ENCODE measurements at places on chromosomes 6 and 20.
A peak's percentile ranks its signal among the peaks of the same experiment; 100 is the strongest.

DNA sequence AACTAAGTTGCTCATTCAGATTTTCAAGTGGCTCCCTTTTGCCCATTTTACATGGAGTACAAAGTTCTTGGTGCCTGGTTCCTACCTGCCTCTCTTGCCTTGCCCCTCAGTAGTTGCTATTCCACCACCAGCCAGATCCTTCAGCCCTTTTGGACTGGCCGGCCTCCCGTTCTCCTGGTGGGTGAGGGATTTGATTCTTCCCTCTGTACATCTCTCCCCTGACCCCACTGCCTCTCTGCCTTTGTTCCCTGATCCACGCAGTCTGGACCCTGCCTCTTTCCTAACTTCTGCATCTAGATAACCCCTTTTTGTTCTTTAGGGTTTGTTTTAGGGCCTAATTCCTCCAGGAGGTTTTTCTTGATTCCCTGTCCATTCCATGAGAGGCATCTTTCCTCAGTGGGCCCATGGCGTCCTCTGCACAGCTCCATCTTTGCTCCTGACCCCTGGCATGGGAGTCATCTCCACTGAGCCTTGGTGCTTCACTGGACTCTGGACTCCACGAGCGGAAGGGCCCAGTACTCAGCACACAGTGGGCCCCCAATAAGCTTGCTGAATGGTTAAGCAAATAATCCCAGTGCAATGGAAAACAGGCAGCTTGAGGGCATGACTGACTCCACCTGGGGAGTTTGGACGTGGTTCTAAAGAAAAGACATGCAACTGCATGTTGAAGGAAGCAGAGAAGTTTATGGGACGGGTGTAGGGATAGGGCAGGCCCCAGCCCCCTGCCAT lies 309.3 kb upstream of the SUPT3H start:
- no peaks in the 10 kb centered on the region for H3K36me3 ChIP-seq
- DNase-seq: no peak
- H3K4me1 ChIP-seq: peaks cover 2% of the 10 kb centered on the region
- no peak overlapping the region for H3K27ac ChIP-seq

- H3K4me1 ChIP-seq: no peaks in the 10 kb centered on the region
- no peak for DNase-seq
- peaks cover 2% of the 10 kb centered on the region for H3K27me3 ChIP-seq
- H3K27ac ChIP-seq: no peak overlapping the region
- H3K36me3 ChIP-seq: no peaks in the 10 kb centered on the region
Observed at GRCh38 chr6:14118091-14118439, 493 bp downstream of the CD83 start.

- no peaks in the 10 kb centered on the region for H3K4me1 ChIP-seq
- no peaks in the 10 kb centered on the region for H3K36me3 ChIP-seq
- no peak for DNase-seq
- no peak overlapping the region for H3K27ac ChIP-seq
- no peaks in the 10 kb centered on the region for H3K27me3 ChIP-seq
- no peak overlapping the region for H3K4me3 ChIP-seq
Observed at GRCh38 chr20:20425823-20426654, 58.1 kb downstream of the INSM1 start.

DNA sequence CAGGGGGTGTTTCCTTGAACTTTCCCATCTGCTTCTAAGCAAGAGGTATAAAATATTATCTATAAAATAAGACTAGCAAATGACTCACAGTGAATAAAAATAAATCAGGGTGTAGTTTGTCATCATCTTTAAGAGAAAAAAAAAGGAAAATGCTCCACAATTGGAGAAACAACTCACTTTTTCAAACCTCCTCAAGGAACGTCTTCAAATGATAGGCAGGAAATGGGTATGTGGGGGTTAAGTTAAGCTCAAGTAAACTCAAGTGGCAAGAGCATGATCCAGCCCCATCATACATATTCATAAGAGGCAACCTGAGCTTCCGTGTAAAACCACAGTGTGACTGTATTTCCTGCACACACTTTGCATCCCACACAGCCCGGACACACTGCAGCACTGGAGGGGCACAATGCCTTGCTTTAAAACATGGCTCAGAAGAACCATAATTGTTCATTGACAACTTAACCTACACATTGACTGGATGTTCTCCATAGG lies 58.5 kb upstream of the CEP85L start:
- no peak overlapping the region for H3K4me3 ChIP-seq
- peaks cover 9% of the 10 kb centered on the region for H3K4me1 ChIP-seq
- H3K27me3 ChIP-seq: no peaks in the 10 kb centered on the region
- no peaks in the 10 kb centered on the region for H3K36me3 ChIP-seq
- peak overlapping the region; percentile 59 for H3K27ac ChIP-seq
- DNase-seq: no peak

DNA sequence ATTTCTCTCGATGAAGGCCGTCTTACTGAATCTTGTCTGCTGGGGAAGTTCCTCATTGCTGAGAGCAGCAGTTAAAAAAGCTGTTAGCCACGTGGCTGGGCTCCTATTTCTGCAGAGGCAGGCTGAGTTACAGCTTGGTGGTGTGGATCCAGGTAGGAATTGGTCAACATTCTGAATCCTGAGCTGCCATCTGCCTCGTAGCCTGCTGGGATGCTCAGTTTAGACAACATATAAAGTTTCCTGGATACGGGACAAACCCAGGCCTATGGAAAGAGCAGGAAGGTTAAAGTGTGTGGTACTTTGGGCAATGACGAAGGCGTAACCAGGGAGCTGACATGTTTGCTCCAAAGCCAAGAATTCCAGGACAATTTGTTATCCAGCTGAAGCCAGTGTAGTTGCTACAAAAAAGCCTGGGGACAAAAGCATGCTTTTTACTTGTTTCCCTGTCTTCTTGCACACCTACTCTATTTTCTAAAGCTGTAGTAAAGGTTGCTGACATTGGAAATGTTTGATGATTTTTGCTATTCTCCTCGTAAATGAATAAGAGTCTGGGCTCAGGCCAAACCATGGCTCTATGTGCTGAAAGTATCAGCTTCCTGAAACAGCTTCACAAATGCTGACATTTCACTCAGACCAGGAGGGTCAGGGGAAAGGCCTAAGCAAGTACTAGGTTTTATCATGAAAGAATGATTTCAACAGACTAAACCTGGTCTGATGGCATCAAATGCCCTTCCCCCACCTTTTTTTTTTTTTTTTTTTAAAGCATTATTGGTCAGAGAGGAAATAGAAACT lies 12.4 kb upstream of the MYLK2 start:
- no peak for DNase-seq
- H3K4me3 ChIP-seq: no peak overlapping the region
- H3K4me1 ChIP-seq: no peaks in the 10 kb centered on the region
- peaks cover 18% of the 10 kb centered on the region for H3K36me3 ChIP-seq
- no peaks in the 10 kb centered on the region for H3K27me3 ChIP-seq

DNA sequence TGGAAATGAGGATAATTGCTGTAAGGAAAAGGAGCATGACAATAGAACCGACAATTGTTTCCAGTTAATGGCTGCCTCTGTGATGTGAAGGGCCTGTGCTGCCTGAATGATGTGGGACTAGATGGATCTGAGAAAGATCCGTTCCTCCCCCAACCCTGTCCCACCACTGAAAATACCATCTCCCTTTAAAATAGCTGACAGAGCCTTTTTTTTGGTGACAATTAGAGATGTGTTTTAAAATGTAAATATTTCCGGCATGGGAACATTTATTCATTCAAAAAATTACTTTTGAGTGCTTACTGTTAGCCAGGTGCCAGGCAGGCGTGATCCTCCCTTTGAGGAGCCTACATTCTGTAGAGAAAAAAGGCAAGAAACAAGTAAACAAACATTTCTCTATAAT lies 72.4 kb upstream of the SUPT3H start:
- H3K4me1 ChIP-seq: no peaks in the 10 kb centered on the region
- no peak overlapping the region for H3K4me3 ChIP-seq
- no peaks in the 10 kb centered on the region for H3K36me3 ChIP-seq
- H3K27me3 ChIP-seq: no peaks in the 10 kb centered on the region
- no peak overlapping the region for H3K27ac ChIP-seq

GRCh38 chr6:126529637-126530362 lies 189.9 kb downstream of the CENPW start:
- no peaks in the 10 kb centered on the region for H3K27me3 ChIP-seq
- no peaks in the 10 kb centered on the region for H3K36me3 ChIP-seq
- H3K4me1 ChIP-seq: no peaks in the 10 kb centered on the region
- no peak overlapping the region for H3K27ac ChIP-seq

DNA sequence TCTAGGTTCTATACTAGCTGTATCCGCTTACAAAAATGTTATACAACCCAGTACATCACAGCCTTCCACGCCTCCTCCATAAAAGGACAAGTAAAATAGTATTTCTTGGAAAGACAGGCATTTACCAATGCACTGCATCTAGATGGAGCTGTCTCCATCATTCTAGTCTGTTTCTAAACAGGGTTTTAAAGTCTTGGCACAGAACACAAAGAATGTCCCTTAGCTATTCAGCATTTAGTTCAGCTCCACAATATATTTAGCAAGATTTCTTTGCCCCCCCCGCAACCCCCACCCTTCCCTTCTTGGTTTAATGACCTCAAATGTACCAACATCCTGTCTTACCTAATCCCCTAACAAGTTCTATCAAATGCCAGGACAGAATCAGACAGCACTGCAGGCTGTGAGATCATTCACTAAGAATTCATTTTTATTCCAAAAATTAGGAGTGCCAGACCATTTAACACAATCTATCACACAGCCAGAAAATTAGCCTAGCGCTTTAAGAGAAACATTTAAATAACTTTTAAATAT lies 198.6 kb downstream of the BACH2 start:
- peaks cover 2% of the 10 kb centered on the region for H3K4me1 ChIP-seq
- H3K27ac ChIP-seq: no peak overlapping the region
- DNase-seq: no peak
- H3K4me3 ChIP-seq: no peak overlapping the region
- H3K27me3 ChIP-seq: no peaks in the 10 kb centered on the region
- H3K36me3 ChIP-seq: no peaks in the 10 kb centered on the region

GRCh38 chr20:18794428-18794787 lies 19.2 kb upstream of the SCP2D1 start:
- no peak overlapping the region for H3K27ac ChIP-seq
- no peak overlapping the region for H3K4me3 ChIP-seq
- H3K27me3 ChIP-seq: peaks cover 2% of the 10 kb centered on the region
- H3K4me1 ChIP-seq: no peaks in the 10 kb centered on the region
- no peaks in the 10 kb centered on the region for H3K36me3 ChIP-seq

- no peak overlapping the region for H3K4me3 ChIP-seq
- H3K36me3 ChIP-seq: no peaks in the 10 kb centered on the region
- no peaks in the 10 kb centered on the region for H3K27me3 ChIP-seq
- DNase-seq: no peak
- no peaks in the 10 kb centered on the region for H3K4me1 ChIP-seq
Observed at GRCh38 chr6:1817033-1817761, 207.5 kb downstream of the FOXC1 start.

- no peaks in the 10 kb centered on the region for H3K27me3 ChIP-seq
- no peak overlapping the region for H3K4me3 ChIP-seq
- H3K36me3 ChIP-seq: no peaks in the 10 kb centered on the region
- no peak for DNase-seq
Observed at GRCh38 chr6:146286961-146287360, 256.7 kb upstream of the RAB32 start.

DNA sequence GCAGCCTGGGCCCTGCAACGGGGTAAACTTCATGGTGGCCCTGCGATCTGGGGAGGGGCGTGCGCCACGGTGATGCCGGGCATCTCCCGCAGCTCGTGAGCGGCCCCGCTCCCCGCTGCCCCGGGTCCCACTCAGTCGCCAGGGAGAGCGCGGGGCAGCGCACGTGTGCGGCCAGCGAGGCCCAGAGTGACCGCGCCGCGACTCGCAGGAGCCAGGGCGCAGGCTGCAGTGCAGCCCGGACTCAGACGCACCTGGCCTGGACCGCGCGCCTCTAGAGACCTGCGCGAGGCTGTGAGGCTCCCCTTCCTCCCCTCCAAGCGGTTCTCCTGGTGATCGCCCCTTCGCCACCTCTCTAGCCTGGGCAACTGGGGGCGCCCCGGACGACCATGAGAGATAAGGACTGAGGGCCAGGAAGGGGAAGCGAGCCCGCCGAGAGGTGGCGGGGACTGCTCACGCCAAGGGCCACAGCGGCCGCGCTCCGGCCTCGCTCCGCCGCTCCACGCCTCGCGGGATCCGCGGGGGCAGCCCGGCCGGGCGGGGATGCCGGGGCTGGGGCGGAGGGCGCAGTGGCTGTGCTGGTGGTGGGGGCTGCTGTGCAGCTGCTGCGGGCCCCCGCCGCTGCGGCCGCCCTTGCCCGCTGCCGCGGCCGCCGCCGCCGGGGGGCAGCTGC lies 652 bp downstream of the BMP6 start:
- no peak overlapping the region for H3K27ac ChIP-seq
- peaks cover 44% of the 10 kb centered on the region for H3K27me3 ChIP-seq
- peak overlapping the region; percentile 40 for H3K4me3 ChIP-seq
- peaks cover 21% of the 10 kb centered on the region for H3K4me1 ChIP-seq
- DNase-seq: peak; percentile 28
- H3K36me3 ChIP-seq: no peaks in the 10 kb centered on the region

GRCh38 chr6:88287696-88288095 lies 121.5 kb upstream of the CNR1 start:
- peaks cover 3% of the 10 kb centered on the region for H3K27me3 ChIP-seq
- no peak overlapping the region for H3K4me3 ChIP-seq
- H3K4me1 ChIP-seq: no peaks in the 10 kb centered on the region
- H3K27ac ChIP-seq: no peak overlapping the region

- no peaks in the 10 kb centered on the region for H3K4me1 ChIP-seq
- no peak for DNase-seq
- no peak overlapping the region for H3K4me3 ChIP-seq
- H3K36me3 ChIP-seq: peaks cover 17% of the 10 kb centered on the region
- H3K27ac ChIP-seq: no peak overlapping the region
- H3K27me3 ChIP-seq: no peaks in the 10 kb centered on the region
Observed at GRCh38 chr6:42993445-42993844, 9.1 kb downstream of the PPP2R5D start.

GRCh38 chr20:63955281-63955826 lies 862 bp downstream of the UCKL1 start:
- peak; percentile 41 for DNase-seq
- H3K4me1 ChIP-seq: peaks cover 23% of the 10 kb centered on the region
- peak overlapping the region; percentile 93 for H3K4me3 ChIP-seq

All from trophoblast cell (in vitro differentiated cells and primary cell).